ENCODE measurements at places on chromosomes 5 and 9. TPM values are rescaled to one million over a fixed set of nuclear protein-coding genes. Genes with fewer than 3 reads are reported as not detected.

PCDHGB5 gene
- total RNA-seq: 9.7 TPM

NOXA1 gene
- total RNA-seq: 4.8 TPM

ABLIM3 gene
- 0.46 TPM for total RNA-seq

ANKRD31 gene
- total RNA-seq: 0.09 TPM

BHMT gene
- total RNA-seq: 1.1 TPM

PNPLA7 gene
- total RNA-seq: 1.3 TPM

DNA sequence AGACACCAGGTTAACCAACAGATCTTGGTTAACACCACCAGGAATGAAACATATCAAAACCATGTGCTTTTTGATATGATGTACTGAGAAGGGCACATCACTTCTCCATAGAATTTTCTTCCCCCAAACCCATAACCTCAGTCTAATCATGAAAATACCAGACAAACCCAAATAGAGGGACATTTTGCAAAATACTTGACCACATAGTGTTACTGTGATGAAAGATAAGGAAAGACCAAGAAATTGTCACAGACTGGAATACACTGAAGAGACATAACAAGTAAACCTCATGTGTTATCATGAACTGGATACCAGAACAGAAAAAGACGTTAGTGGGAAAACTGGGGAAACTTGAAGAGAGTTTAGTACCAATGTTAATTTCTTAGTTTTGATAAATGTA lies 74.9 kb upstream of the VCAN start:
- peaks cover 19% of the 10 kb centered on the region for H3K4me1 ChIP-seq
- H3K27me3 ChIP-seq: no peaks in the 10 kb centered on the region
- H3K36me3 ChIP-seq: no peaks in the 10 kb centered on the region
- H3K27ac ChIP-seq: no peak overlapping the region
- no peak for DNase-seq
- H3K4me3 ChIP-seq: no peak overlapping the region

GRCh38 chr9:94783102-94783682 lies 56.7 kb downstream of the AOPEP start:
- H3K27me3 ChIP-seq: no peaks in the 10 kb centered on the region
- H3K27ac ChIP-seq: no peak overlapping the region
- H3K4me3 ChIP-seq: no peak overlapping the region
- H3K36me3 ChIP-seq: no peaks in the 10 kb centered on the region
- H3K4me1 ChIP-seq: peaks cover 20% of the 10 kb centered on the region

- 0 out of 2 replicates have a peak, but pooled peaks cover 4% of the 10 kb centered on the region for H3K4me1 ChIP-seq
- H3K4me3 ChIP-seq: no peak overlapping the region
- no peaks in the 10 kb centered on the region for H3K36me3 ChIP-seq
- no peaks in the 10 kb centered on the region for H3K27me3 ChIP-seq
- no peak for DNase-seq
These were observed 189.5 kb downstream of the SEMA5A start for GRCh38 chr5:9356351-9356825.

GRCh38 chr5:162824360-162824759 lies 613.0 kb upstream of the CCNG1 start:
- H3K36me3 ChIP-seq: no peaks in the 10 kb centered on the region
- H3K27ac ChIP-seq: no peak overlapping the region
- H3K4me3 ChIP-seq: no peak overlapping the region
- no peak for DNase-seq
- H3K4me1 ChIP-seq: no peaks in the 10 kb centered on the region

- no peak for DNase-seq
- H3K27ac ChIP-seq: no peak overlapping the region
- no peaks in the 10 kb centered on the region for H3K27me3 ChIP-seq
- H3K4me3 ChIP-seq: no peak overlapping the region
- peaks cover 44% of the 10 kb centered on the region for H3K36me3 ChIP-seq
These were observed 21.3 kb downstream of the GPX3 start for GRCh38 chr5:151041577-151042268.

GRCh38 chr9:123099548-123099947 lies 66.1 kb downstream of the GPR21 start:
- no peaks in the 10 kb centered on the region for H3K27me3 ChIP-seq
- peaks cover 42% of the 10 kb centered on the region for H3K36me3 ChIP-seq
- H3K4me1 ChIP-seq: peaks cover 51% of the 10 kb centered on the region
- no peak for DNase-seq

- no peaks in the 10 kb centered on the region for H3K36me3 ChIP-seq
- no peak overlapping the region for H3K27ac ChIP-seq
- H3K27me3 ChIP-seq: no peaks in the 10 kb centered on the region
These were observed 159.5 kb upstream of the CDH10 start for GRCh38 chr5:24804221-24804681.

DNA sequence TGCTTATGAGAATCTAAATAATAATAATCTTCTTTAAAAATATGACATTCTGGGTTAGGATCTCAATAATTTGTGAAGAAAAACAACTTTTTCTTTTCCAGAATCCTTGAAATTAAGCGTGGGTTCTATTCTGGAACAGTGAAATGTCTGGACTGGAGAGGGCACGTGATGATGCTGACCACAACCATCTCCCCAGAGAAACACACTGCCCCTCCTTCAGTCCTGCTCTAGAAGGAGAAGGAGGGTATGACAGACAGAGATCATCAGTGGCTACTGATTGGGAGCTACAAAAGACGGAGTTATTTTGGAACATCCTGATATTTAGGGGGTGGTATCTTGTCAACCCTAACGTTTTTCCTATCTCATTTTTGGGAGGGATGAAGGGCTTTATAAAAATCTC lies 40.2 kb downstream of the MEF2C start:
- no peaks in the 10 kb centered on the region for H3K36me3 ChIP-seq
- no peak overlapping the region for H3K4me3 ChIP-seq
- H3K27me3 ChIP-seq: no peaks in the 10 kb centered on the region
- no peak for DNase-seq

- DNase-seq: no peak
- no peaks in the 10 kb centered on the region for H3K27me3 ChIP-seq
- peaks cover 27% of the 10 kb centered on the region for H3K36me3 ChIP-seq
- H3K27ac ChIP-seq: no peak overlapping the region
- peaks cover 12% of the 10 kb centered on the region for H3K4me1 ChIP-seq
These were observed 69.6 kb upstream of the PRRC1 start for GRCh38 chr5:127447827-127448226.

- peaks cover 15% of the 10 kb centered on the region for H3K4me1 ChIP-seq
- H3K4me3 ChIP-seq: no peak overlapping the region
- H3K27ac ChIP-seq: no peak overlapping the region
- no peaks in the 10 kb centered on the region for H3K36me3 ChIP-seq
These were observed 23.4 kb downstream of the MINAR2 start for GRCh38 chr5:129771058-129771838.

- H3K27ac ChIP-seq: no peak overlapping the region
- H3K4me1 ChIP-seq: peaks cover 14% of the 10 kb centered on the region
- no peak for DNase-seq
- no peaks in the 10 kb centered on the region for H3K36me3 ChIP-seq
These were observed 444.3 kb upstream of the CLINT1 start for GRCh38 chr5:158303275-158303674.

DNA sequence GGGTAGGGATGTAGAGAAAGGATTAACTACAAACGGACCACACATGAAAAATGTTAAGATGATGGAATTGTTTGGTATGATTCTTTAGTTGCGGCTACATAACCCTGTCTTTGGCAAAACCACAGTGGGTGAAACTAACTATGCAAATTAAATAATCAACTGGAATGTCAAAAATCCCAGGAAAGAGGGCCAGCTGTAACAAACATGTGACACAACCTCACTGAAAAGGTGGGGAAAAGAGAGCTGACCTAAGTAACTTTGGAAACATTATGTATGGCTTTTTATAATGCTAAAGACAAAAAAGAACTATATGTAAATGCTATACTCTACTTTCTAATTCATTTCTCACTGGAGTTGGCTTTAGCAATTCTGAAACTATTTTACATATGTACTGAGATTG lies 252.0 kb downstream of the MRPS30 start:
- H3K36me3 ChIP-seq: no peaks in the 10 kb centered on the region
- no peak for DNase-seq
- H3K4me3 ChIP-seq: peak overlapping the region; percentile 8

DNA sequence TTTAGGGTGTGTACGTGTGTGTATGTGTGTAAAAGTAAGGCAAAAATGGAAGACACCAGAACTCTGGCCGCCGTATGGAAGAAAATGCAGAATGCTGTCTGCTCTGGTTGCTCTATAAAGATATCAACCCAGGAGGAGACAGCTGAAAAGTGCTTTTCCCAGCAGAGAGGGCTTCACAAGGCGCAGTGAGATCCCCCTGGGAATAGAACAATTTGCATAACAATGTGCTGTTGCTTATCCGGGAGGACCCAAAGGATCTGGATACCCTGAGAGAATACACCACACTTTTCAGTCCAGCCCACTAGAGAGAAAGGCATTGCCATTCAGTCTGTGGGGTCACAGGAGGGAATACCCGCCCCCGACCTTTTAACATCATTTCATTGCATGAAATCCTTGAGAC lies 230.6 kb downstream of the EBF1 start:
- no peak overlapping the region for H3K4me3 ChIP-seq
- peak; percentile 26 for DNase-seq
- H3K36me3 ChIP-seq: no peaks in the 10 kb centered on the region
- no peak overlapping the region for H3K27ac ChIP-seq
- peaks cover 31% of the 10 kb centered on the region for H3K4me1 ChIP-seq

- no peaks in the 10 kb centered on the region for H3K36me3 ChIP-seq
- H3K27me3 ChIP-seq: no peaks in the 10 kb centered on the region
- peaks cover 12% of the 10 kb centered on the region for H3K4me1 ChIP-seq
- no peak for DNase-seq
These were observed 667.3 kb upstream of the CDH9 start for GRCh38 chr5:27705661-27706060.
